ENCODE measurements at places on chromosomes 16 and 17. TPM values are rescaled to one million over a fixed set of nuclear protein-coding genes. Genes with fewer than 3 reads are reported as not detected.

The PPY gene
- not detected for total RNA-seq

The MSL1 gene
- 37.9 TPM for total RNA-seq

The TBC1D3H gene
- total RNA-seq, result not detected

The HOXB2 gene
- 0.22 TPM for total RNA-seq

Data from lung microvascular endothelial cell (primary cell).